Activated T-cell treated with anti-CD3 and anti-CD28 coated beads, Interleukin-2, amount 50 U/mL, for 72 hours (primary cell): ENCODE measurements at places on chromosomes 2 and 18.

GRCh38 chr2:144704709-144705095 lies 184.8 kb upstream of the ZEB2 start:
- DNase-seq: no peak

DNA sequence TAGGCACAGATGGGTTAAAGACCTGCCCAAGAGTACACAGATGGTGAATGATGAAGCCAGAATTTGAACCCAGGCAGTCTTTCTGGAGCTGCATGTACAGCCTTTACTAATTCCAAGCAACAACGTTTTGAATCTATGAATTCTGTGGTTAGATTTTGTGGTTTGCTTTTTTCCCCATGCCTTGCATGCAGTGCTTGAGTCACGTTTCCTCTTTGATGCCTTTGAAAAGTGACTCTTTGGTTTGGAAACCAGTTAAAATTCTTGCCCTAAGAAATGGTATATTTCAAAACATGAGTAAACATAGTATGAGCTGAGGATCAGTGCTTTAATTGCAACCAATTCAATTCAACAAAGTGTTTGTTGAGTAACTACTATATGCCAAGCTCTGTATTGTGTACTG lies 48.2 kb upstream of the PPM1B start:
- peak; percentile 43 for DNase-seq

DNA sequence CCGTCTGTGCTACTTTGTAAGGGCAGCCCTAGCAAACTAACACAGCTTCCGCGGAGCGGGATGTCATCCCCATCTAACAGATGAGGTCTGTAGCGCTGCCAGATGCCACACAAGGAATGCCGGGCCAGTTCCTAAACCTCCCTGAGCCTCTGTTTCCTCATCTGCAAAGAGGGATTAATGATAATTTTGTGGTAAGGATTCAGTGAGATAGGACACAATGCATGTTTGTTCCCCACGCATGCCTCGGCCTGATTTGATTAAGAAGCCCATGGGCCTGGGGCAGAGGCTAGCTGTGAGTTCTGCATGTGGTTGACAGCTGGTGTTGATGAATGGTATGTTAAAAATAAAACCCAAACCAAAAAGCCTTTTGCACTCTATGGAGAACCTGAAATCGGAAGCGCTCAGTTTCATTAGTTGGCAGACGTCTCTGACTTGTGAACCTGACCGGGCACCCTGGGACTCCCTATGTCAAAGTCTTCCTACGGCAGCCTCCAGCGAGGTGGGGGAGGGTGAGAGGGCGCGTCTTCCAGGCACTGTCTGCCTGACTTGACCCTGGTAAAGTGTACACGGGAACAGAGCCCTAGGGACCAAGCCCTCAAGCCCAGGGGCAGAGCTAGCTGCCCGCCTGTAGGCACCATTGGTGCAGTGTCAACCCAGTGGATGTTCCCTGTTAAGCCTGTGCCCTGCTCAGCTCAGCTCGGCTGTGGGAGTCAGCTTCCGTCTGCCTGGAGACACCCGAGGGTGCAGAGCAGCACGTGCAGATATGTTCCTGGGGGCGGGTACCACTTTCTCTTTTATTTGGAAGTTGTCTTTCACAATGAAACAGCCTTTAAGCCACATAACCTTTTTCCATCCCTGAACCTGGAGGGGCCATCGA lies 14.8 kb upstream of the INHBB start:
- no peak for DNase-seq

- no peak for DNase-seq
These were observed 838.8 kb downstream of the SLC4A3 start for GRCh38 chr2:220466251-220466691.

GRCh38 chr2:28068088-28068487 lies 177.6 kb downstream of the BABAM2 start:
- no peak for DNase-seq

GRCh38 chr18:63890950-63891304 lies 3.4 kb downstream of the SERPINB2 start:
- DNase-seq: no peak

DNA sequence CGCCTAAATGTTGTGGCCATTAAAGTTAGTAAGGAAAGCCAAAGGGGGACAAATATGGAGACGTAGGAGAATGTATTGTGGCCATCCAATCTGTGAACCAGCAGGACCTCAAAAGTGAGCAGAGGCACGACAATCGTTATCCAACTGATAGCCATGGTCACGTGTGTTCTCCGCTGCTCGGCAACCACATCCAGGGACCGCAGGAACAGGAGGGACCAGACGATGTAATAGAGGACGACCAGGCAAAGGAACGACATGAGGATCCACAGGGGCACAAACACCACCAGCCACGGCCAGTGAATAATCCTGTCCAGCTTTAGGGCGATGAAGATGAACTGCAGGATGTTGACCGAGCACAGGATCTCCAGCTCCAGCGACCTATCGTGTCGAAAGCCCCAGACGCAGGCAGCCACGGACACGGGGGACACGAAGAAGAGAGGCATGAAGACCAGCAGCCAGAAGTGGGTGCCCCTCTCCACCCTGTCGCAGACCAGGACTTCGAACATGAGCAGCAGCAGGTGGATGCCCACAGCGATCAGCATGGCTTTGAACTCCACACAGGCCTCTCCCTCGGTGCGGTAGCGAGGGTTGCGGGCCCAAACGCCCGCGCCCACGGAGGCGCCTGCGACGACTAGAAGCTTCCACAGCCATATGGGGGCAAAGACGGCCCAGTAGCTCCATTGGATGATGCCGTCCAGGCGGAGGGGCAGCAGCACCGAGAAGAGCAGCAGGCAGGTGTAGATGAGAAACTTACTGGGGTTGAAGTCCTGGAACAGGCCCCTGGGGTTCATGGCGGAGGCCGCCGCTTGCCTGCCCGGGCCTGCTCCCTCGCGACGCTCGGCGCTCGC lies 790 bp downstream of the TMEM185B start:
- DNase-seq: no peak

- no peak for DNase-seq
These were observed 381.8 kb downstream of the MTX2 start for GRCh38 chr2:176650838-176651555.

GRCh38 chr2:155815275-155815674 lies 517.2 kb downstream of the NR4A2 start:
- DNase-seq: no peak
